Hematopoietic multipotent progenitor cell treated with erythropoietin and hydrocortisone succinate and interleukin-3 and kit ligand, for 8 days (in vitro differentiated cells): ENCODE measurements at places on chromosomes 11 and 22.
A peak's percentile ranks its signal among the peaks of the same experiment; 100 is the strongest.

DNA sequence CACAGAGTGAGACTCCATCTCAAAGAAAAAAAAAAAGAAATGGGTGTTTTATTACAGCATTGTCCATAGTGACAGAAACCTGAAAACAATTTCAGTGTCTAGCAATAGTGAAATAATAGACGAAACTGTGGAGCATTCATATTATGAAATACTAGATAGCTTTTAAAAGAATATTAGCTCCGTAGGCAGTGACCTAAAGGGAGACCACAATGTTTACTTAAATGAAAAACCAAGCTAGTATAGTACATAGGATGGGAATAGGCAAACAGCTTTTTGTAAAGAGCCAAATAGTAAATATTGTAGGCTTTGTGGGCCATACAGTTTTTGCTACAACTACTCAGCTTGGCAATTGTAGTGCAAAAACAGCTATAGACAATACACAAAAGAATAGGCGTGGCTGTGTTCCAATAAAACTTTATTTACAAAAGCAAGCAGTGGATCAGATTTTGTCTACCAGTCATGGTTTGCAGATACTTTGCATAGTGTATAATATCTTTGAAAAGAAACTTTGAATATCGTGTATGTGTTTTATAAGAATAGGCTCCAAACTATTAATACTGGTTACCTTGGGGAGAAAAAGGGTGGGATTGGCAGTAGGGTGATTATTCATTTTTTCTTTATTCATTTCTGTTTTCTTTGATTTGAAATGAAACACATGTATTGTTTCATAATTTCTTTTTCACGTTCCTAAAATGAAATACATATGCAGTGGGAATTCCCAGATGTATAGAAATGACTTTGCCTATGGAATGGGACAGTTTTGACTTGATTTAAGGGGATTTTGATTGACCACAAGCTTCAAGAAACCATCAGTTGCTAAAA, 50.7 kb downstream of the PRR5L start:
- no peak for DNase-seq

DNA sequence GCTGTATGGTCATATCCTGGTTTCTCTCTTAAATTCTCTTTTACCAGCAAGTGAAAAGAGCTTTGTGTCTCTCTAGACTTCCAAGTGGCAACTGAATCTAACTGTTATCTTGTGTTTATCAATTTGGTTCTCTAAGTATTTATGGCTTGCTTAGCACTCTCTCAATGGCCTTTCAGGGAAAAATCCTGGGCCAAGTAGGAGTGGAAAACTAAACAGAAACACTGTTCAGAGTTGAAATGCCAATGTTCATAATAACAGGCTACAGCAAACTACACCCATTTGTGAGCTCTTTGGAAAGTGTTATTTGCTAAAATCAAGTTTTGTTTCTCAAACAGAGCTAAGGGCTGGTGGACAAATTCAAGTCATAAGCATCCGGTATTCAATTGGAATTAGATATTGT, 10.1 kb downstream of the MMP12 start:
- DNase-seq: no peak

DNA sequence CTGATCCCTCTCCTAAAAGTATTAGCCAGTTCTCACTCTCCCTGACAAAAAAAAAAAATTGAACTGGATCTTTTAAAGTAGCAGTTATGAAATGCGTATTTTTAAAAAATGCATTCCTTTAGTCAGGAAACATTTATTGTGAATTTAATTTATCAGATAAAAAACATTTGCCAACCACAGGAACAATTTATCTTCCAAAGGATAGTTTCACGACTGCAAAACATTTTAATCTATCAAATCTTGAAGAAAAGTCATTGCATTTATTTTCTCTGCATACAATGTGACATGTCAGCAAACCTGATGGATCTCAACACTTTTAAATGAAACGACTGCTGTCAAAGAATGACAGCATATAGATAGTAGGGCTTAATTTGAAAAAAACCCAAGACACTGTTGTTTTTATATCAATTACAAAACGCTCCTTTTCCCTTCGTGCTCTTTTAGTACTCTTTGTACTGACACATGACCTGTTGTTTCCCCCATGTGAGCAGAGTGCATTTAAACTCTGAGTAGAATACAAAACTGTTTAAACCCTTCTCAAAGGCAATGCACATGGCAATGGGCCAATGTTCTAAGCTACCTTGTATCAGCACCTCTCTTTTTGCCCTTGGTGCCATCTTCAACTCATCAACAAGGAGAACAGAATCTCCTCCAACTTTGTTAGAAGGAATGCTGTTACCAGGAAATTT, 107.0 kb downstream of the ATG16L2 start:
- peak; percentile 15 for DNase-seq

- DNase-seq: no peak
Measured at GRCh38 chr11:31767685-31768084, 43.4 kb downstream of the PAX6 start.

DNA sequence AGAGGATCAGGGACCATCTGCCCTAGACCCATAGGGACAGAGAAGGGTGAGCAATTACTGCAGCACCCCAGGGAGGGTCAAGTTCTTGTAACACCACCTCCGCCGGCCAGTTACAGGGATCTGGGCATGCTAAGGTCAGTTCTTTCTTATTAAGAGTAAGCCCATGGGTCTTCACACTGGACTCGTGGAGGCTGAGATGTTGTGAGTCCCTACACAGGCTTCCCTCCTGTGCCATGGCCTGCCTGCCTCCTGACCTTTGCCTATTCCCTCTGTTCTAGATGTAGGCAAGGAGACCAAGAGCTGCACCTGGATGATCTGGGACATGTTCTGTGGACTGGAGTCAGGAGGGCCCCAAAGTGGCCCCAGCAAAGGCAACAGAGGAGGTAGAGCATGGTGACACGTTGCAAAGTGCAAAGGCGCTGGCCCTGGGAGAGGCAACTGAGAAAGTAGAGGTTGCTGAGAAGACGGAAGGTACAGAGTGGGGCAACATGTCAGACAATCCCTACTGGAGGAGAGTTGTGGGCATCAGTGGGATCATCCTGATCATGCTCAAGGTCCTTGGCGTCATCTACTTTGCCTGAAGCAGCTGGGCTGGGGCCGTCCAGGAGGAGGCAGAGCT, 16.3 kb upstream of the GNAZ start:
- DNase-seq: no peak

GRCh38 chr11:103994094-103994493, 42.3 kb upstream of the DDI1 start:
- DNase-seq: no peak

DNA sequence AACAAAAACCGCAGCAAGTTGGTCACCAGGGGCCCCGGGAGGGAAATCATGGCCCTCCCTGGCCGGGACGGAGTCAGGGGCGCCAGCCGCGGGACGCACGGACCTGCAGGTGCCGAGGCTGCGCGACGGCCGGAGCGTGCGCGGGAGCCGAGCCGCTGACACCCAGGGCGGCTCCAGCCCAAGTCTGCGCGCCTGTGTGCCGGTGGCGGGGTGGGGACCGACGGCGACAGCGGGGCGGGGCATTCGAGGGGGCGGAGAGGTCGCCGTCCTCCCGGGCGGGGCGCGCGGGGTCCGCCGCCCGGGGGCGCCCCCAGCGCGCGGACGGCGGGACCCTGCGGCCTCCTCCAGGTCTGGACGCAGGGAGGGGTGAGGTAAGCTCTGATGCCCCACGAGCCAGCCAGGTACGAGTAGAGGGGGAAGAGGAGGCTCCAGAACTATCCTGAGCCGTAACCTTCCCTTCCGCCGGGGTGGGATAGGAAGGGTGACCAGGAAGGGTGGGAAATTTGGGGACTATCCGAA, at the start of gene ESAM:
Gene ESAM, minus strand, starts transcription at position 186 of the 519 bp plus-strand sequence. Its CDS starts 136 bp downstream, at position 50.
- peak; percentile 43 for DNase-seq

GRCh38 chr22:17115236-17115635, 5.9 kb downstream of the TMEM121B start:
- DNase-seq: no peak

GRCh38 chr11:129447654-129448239, 72.1 kb downstream of the BARX2 start:
- DNase-seq: no peak

DNA sequence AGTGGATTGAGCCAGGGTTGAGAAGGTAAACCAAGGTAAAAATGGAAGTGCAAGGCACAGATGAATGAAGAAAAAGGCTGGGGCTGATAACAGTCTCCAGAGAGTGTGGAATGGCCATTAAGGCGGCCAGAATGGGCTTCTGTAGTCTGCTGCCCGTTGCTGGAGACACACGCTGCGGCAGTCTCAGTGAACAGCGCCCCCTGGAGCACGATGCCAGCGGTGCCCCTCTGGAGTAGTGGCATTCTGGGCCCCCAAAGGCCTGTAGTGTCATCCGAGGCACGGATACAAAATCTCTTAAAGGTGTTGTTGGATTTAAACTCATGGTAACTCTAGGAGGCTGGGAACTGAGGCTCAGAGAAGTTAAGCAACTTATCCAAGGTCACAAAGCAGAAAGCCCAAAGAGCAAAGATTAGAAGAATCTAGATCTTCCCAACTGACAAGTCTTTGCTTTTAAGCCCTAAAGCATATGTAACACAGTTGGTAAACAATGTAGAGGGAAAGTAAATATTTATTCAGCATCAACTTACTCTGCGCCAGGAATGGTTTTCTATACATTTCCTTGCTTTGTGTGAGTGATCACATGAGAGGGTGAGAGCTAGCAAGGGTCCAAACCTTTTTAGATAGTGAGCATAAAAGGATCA, 18.2 kb downstream of the KCNJ1 start:
- DNase-seq: peak; percentile 59

- no peak for DNase-seq
Measured at GRCh38 chr11:111168871-111169270, 76.7 kb upstream of the POU2AF2 start.

- DNase-seq: no peak
Measured at GRCh38 chr11:48103621-48104567, 112.7 kb upstream of the OR4B1 start.

DNA sequence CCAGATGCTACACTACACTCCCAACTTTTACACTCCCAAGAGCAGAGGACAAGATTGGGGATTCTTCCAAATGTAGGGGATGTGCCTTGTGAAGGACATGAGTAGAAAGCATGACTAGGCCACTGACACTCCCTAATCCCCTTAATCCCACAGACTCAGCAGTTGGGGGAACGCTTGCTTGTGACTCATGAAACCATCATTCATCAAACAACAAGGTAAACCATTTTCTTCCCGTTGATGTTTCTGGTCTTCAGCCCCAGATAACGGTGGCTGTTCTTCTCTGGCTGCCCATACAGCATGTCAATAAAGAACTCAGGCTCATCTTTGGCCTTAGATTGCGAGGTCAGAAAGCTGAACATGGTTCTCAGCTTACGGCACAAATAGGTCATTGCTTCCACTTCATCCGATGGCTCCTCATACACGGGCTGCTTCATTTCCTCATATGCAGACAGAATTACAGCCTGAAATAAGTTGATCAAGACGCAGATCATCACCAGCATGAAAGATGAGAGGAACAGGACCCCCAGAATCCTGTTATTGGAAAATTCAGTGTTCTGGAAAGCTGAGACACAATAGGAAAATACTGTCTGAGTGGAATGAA, 6.4 kb upstream of the CDPF1 start:
- DNase-seq: no peak

DNA sequence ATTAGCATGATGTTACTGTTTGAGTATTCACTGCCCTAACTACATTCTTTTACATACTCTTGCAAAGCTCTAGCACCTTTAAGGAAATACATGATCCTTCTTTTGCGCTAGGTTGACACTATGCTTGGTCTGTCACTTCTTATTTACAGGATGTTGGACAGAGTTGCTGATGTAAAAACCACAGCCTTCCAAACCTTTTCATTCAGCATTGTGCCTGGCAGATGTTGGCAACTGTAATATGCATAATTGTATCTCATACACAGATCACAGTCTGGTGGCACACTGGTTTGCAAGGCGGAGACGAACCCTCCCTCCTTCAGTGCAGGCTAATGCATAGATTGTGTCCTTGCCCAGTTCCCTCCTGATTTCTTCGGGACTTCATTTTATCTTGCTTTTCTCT, 224.1 kb downstream of the SNX19 start:
- DNase-seq: no peak

DNA sequence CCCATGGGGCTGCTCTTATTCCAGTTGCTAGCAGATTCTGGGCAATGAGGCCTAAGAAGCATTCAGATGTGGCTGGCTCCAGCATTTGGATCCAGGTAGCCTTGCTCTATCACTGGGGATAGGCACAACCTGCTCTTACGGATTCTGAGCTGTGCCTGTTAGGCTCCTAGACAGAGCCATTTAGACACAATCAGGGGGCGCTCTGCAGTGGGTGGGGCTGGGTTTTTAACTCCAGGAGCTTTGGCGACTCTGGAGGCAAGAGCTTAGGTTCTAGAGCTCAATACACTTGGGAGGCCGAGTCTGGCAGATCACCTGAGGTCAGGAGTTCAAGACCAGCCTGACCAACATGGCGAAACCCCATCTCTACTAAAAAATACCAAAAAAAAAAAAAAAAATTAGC, 32.0 kb downstream of the KCNC1 start:
- DNase-seq: peak; percentile 10

DNA sequence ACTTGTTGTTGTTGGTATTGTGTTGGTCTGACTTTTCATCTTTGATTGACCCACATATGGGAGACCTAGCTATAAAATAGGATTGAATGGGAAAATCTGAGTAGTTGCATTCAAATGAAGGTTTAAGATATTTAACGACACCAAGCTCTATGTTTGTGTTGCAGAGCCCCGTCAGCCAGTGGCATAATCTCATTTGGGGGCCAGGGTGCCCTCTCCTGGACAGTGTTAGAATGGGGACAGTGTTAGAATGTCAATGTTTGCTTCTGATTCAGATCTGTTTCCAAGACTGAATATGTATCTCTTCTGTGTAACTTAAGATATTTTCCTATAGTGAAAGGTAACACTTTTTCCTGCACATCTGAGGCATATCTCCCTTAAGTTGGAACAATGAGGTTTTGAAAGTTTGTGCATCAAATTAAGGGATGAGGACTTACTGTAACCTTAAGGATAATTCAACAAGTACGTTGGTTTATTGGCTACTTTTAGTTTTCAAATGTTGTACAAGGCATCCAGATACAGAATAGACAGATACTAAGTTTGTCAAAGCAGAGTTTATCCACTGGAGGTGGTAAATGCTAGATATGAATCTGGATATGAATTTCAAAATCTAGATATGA, 5.3 kb upstream of the OR52M1 start:
- peak; percentile 58 for DNase-seq

- no peak for DNase-seq
Measured at GRCh38 chr11:117724104-117724503, 72.9 kb downstream of the DSCAML1 start.

- no peak for DNase-seq
Measured at GRCh38 chr11:14555818-14556217, 35.6 kb upstream of the PSMA1 start.

- DNase-seq: no peak
Measured at GRCh38 chr11:19947537-19948114, 212.6 kb downstream of the DBX1 start.

GRCh38 chr22:24160546-24160945, 20.7 kb upstream of the SUSD2 start:
- DNase-seq: no peak

GRCh38 chr22:29718949-29719898, 579 bp upstream of the CABP7 start:
- no peak for DNase-seq
